ENCODE measurements at places on chromosomes 2 and 18.

DNA sequence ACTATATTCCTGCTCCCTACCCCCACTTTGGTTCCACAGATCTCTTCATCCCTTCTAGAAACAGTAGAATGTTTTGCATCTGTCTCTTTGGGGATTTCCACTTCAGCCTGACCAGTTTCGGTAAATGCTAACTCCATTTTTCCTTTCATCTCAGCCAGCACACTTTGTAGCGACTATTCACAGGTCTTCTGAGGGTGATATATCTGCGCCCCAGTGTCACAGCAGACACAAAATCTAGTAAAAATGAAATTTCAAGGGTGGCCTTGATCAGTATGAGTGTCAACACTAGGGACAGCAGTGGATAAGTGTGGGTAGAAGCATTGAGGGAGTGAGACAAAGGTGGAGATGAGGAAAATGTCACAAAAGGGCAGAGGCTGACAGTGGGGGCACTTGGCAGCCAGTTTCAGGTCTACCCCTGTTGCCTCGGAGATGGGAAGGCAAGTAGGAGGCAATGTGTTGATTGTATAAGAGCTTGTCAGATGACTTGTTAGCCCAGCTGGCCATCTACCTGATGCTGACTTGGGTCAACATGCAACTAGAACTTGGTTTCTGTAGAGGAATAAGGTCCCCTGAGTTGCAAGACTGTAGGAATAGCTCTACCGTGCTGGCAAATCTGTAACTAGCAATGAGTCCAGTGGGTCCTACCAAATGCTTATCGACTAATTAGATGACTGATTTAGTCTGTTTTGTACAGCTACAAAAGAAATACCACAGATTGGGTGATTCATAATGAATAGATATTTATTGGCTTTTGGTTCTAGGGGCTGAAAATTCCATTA lies 60.7 kb downstream of the CXCR4 start:
- DNase-seq = peak; percentile 91

GRCh38 chr18:40259115-40259835 lies 1695.8 kb upstream of the PIK3C3 start:
- no peak for DNase-seq

DNA sequence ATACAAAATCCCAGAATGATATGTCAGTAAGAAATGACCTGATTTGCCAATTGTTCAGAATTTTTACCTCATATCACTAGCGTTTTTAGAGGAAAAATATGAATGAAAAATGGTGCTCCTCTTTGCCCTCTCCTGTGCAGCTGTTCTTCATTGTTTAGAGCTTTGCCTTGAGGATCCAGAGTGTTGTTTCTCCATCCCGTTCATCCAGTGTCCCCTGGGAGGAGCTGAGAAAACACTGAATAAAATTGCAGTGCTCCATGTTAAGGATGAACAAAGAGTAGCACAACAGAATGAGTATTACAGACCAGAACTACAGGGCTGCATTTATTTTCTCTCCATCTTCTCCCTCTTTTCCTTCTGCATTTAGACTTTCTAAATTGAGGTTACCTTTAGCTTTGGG lies 133.1 kb downstream of the ADCYAP1 start:
- no peak for DNase-seq

DNA sequence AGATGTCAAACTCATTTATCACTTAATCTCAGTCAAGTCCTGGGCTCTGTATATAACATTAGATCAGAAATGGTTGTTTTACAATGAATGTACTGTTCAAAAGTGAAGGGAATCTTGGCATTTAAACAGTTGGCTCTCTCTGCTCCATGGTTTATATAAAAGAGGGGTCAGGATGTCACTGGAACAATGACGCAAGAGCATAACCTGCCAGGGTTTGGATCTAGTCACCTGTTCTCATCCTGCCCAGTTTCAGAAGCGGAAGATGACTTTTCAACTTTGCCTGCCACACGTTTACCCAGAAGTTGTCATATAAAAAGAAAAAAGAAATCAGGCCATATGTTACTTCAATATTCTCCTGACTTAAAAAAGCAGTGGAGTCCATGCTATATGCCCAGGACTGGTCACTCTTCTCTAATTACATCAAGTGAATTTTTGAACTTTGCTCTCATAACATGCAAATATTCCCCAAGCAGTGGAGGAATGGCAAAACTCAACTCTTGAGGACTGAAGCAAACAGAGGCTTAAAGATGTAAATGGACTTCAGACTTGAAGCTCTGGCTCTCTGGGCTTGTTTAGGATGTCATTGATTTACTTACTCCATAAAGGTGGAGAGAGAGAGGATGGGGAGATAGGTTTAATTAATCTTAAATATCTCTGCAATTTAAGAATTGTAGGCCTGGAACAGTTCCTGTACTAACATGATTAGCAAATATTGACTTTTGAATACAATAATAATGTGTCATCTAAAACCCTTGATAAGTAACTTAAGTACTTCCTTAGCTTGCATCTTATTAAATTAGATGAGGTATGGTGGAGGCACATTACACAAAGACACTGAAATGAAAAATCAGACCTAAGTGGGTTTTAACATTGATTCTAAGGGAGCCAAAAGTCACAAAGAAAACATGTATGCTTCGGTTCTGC lies 58.3 kb downstream of the ETAA1 start:
- DNase-seq = no peak

GRCh38 chr2:228657807-228658402 lies 476.4 kb upstream of the SPHKAP start:
- DNase-seq = no peak

DNA sequence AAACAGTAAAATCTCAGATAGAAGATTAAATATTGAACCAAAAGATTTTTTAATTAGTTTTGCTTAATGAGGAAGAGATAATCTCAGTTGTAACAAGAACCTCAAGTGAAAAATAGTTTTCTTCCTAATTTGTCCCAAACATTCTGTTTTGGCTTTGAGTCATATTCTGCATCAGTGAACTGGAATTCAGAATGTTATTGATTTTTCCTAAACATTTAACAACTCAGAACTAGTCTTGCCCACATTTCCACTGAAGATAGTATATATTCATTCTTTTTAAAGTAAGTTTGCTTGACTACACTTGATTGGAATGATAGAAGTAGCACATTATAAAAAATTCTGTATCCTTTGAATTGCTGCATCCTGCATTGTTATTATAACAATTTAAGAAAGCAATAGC lies 85.7 kb upstream of the UGP2 start:
- DNase-seq = no peak

DNA sequence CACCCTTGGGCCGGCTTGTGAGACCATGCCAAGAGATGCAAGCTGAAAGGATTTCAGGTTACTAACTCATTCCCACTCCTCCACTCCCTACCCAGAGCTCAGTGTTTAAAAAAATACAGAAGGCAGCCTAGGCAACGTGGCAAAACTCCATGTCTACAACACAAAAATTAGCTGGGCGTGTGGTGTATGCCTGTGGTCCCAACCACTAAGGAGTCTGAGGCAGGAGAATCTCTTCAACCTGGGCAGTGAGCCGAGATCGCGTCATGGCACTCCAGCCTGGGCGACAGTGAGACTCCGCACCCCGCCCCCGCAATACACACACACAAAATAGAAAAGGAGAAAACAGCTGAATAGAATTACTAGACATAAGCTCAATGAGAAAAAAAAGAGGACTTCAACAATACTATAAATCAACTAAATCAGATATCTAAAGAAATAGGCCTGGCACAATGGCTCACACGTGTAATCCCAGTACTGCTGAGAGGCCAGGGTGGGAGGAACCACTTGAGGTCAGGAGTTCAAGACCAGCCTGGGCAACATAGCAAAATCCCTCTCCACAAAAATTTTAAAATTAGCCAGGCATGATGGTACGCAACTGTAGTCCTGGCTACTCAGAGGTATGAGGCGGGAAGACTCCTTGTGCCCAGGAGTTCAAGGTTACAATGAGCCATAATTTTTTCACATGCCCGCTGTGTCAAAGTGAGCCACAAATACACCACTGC lies 10.1 kb downstream of the IWS1 start:
- DNase-seq = no peak
